ENCODE measurements at places on chromosomes 16 and 17. TPM values are rescaled to one million over a fixed set of nuclear protein-coding genes. Genes with fewer than 3 reads are reported as not detected.

The CETP gene
- 1.0 TPM for total RNA-seq

The KRT34 gene
- not detected for total RNA-seq

GRCh38 chr17:79788455-79788854 lies 8.4 kb downstream of the CBX8 start:
- no peak overlapping the region for H3K4me3 ChIP-seq
- H3K27me3 ChIP-seq = peaks cover 41% of the 10 kb centered on the region
- peaks cover 11% of the 10 kb centered on the region for H3K4me1 ChIP-seq
- H3K27ac ChIP-seq = no peak overlapping the region
- H3K36me3 ChIP-seq = no peaks in the 10 kb centered on the region
- no peak for DNase-seq

DNA sequence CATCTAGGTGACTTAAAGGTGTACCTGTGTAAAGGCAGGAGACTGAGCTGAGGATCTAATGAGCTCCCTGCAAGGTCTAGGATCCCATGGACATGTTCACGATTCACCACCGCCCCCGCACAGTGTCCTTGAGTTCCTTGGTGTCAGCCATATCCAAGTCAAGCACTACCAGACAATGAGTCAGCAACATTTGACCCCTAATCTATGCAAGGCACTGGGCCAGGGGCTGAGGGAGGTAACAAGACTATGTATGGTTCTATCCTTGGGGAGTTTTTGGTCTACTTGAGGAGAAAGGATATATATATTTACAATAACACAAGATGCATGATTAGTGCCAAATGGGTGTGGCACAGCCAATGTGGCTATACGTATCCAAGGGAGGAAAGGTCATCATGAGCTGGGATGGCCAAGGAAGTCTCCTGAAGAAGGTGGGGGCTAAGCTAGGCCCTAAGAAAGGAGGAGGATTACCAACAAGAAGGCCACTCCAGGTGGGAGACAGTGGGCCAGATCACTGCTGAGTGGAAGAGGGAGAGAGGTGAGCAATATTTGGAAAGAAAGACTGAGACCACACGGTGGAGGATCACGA lies 35.0 kb downstream of the ITGB3 start:
- no peaks in the 10 kb centered on the region for H3K36me3 ChIP-seq
- H3K4me1 ChIP-seq = peaks cover 51% of the 10 kb centered on the region
- no peak overlapping the region for H3K4me3 ChIP-seq
- no peaks in the 10 kb centered on the region for H3K27me3 ChIP-seq
- peak overlapping the region; percentile 53 for H3K27ac ChIP-seq

DNA sequence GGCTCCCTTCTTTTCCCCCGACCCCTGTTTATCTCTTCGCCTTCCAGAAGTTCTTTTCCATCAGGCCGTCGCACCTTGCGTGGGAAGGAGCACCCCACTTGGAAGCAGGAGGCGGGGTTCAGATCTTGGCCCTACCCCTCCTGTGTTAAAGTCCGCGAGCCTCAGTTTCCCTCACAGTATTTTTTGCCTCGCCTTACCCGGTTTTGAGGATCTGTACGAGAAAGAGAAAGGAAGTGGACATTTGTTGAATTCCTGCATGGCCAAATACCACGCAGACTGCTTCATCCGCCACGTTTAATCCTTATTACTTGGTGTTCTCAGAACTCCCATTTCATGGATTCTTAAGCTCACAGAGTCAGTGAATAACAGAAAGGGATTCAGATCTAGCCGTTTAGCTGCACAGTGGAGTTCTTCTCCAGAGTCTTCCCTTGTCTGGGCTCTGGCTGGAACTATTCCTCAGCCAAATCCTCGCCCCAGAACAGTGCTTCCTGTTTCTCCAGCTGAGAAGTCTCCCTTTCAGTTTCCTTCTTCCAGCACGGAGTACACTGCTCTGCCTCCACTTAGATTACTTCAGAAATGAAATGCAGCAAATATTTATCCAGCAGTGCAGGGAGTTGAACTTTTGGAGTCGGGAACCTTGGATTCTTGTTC lies 590 bp downstream of the TMEM219 start:
- peaks cover 17% of the 10 kb centered on the region for H3K4me1 ChIP-seq
- no peak for DNase-seq
- H3K36me3 ChIP-seq = peaks cover 1% of the 10 kb centered on the region
- peak overlapping the region; percentile 77 for H3K27ac ChIP-seq

The RHBDL3 gene
- total RNA-seq = 0.10 TPM

The WNT9B gene
- not detected for total RNA-seq

DNA sequence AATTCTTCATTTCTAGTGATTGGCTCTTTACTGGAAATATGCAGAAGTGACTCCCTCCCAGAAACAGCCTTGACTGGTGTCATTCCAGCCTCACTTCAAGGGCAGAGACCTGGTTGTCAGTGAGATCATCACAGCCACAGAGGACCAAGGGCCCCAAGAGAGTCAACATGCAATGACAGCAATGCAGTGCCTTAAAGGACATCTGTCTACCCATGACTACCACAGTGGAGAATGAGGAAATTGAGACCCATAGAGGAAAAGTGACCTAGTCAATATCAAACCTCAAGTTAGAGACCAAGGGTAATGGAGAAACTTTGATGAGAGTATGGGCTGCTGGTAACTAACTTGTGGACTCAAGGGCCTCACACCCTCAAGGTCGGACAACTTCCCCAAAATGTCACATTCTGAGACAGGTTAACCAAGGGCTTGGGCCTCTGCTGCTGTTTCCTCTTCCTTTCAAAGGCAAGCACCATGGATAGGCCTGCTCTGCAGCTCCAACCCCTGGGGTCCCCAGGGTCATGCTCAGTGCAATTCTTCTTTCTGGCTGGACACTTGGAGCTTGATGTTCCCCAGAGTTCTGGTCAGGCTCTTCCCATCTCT lies 11.3 kb downstream of the NOG start:
- H3K27me3 ChIP-seq = peaks cover 15% of the 10 kb centered on the region
- no peaks in the 10 kb centered on the region for H3K36me3 ChIP-seq
- no peaks in the 10 kb centered on the region for H3K4me1 ChIP-seq
- no peak for DNase-seq
- no peak overlapping the region for H3K27ac ChIP-seq

- H3K27ac ChIP-seq = no peak overlapping the region
- H3K4me3 ChIP-seq = no peak overlapping the region
- no peaks in the 10 kb centered on the region for H3K36me3 ChIP-seq
- H3K4me1 ChIP-seq = no peaks in the 10 kb centered on the region
Measured at GRCh38 chr17:12376276-12376675, 289.4 kb upstream of the MYOCD start.

The SEC14L1 gene
- 79.6 TPM for total RNA-seq

DNA sequence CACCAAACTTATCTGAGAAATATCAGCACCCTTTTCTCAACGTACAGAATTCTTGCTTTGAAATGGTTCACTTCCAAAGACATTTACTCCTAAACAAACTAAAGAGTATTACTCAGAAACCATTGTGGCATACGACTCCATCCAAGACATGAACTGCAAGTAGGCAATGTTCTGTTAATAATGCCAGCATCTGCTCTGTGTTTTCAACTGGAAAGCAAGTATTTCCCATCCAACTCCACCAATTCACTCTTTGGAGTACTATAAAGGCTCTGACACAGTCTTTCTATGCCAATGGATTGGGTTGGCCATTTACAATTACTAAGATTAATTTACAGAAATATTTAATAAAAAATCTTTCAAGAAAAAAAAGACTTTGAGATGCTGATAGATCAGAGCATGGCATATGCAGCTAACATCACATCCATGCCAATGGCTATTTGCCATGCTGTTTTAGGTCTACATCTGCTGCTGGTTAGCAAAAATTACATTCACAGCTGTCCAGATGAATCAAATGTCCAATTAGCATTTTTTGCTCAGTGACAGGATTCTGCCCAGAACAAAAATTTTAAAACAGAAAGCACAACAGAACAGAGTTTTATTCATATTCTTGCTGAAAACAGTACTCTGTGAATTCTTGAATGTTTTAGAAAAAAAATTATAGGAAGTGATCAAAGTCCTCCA lies 65.9 kb upstream of the HLF start:
- DNase-seq = no peak
- H3K27me3 ChIP-seq = peaks cover 13% of the 10 kb centered on the region
- no peak overlapping the region for H3K4me3 ChIP-seq
- H3K36me3 ChIP-seq = no peaks in the 10 kb centered on the region
- H3K4me1 ChIP-seq = no peaks in the 10 kb centered on the region
- H3K27ac ChIP-seq = no peak overlapping the region

GRCh38 chr17:48375356-48375755 lies 54.7 kb downstream of the SKAP1 start:
- H3K4me3 ChIP-seq = no peak overlapping the region
- peaks cover 23% of the 10 kb centered on the region for H3K4me1 ChIP-seq
- peaks cover 3% of the 10 kb centered on the region for H3K36me3 ChIP-seq
- H3K27me3 ChIP-seq = no peaks in the 10 kb centered on the region
- H3K27ac ChIP-seq = no peak overlapping the region

The TPSAB1 gene
- total RNA-seq = not detected

GRCh38 chr17:10716218-10716617 lies 13.6 kb downstream of the TMEM220 start:
- no peaks in the 10 kb centered on the region for H3K27me3 ChIP-seq
- DNase-seq = no peak
- H3K4me3 ChIP-seq = no peak overlapping the region
- peaks cover 35% of the 10 kb centered on the region for H3K36me3 ChIP-seq
- no peak overlapping the region for H3K27ac ChIP-seq
- H3K4me1 ChIP-seq = no peaks in the 10 kb centered on the region

The CCDC144A gene
- 3.0 TPM for total RNA-seq

The CTRL gene
- 4.1 TPM for total RNA-seq

GRCh38 chr16:9437115-9437514 lies 345.7 kb downstream of the HAPSTR1 start:
- H3K4me1 ChIP-seq = no peaks in the 10 kb centered on the region
- H3K4me3 ChIP-seq = no peak overlapping the region
- peaks cover under 1% of the 10 kb centered on the region for H3K27me3 ChIP-seq
- no peaks in the 10 kb centered on the region for H3K36me3 ChIP-seq

GRCh38 chr16:72934636-72935403 lies 113.1 kb downstream of the ZFHX3 start:
- no peak for DNase-seq
- no peaks in the 10 kb centered on the region for H3K36me3 ChIP-seq
- peaks cover 11% of the 10 kb centered on the region for H3K4me1 ChIP-seq
- no peak overlapping the region for H3K4me3 ChIP-seq
- no peaks in the 10 kb centered on the region for H3K27me3 ChIP-seq
- no peak overlapping the region for H3K27ac ChIP-seq

DNA sequence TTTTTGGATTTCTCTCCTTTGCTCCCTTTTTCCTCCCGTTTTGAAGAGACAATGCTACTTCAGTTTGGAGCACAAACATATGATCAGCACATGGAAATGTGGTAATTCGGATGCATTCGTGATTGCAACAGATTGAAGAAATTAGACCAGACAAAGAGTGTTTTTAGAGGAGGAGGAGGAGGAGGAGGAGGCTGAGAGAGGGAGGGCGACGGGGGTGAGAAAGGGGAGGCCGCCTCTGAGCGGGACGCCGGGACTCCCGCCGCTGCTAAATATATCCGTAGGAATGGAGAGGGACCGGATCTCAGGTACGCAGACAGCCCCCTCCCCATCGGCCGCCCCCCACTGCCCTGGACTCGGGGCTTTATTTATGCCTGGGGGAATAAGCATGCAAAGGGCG lies 179.3 kb downstream of the SEC14L1 start:
- H3K4me3 ChIP-seq = peak overlapping the region; percentile 92
- no peak for DNase-seq
- peaks cover 3% of the 10 kb centered on the region for H3K36me3 ChIP-seq
- H3K4me1 ChIP-seq = peaks cover 81% of the 10 kb centered on the region

DNA sequence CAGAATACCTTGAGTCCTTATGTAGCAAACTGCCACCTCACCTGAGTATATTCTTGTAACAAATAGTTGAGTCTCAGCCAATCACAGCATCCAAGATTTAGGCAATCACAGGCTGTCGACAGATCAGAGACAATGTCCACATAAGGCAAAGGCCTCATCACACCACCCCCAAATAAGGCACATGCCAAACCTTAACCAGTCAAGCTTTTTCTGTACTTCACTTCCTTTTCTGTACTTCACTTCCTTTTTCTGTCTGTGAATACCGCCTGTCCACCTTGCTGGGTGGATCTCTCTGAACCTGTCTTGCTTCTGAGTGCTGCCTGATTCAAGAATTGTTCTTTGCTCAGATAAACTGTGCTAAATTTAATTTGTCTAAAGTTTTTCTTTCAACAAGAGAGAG lies 210.4 kb upstream of the N4BP1 start:
- H3K36me3 ChIP-seq = no peaks in the 10 kb centered on the region
- H3K27ac ChIP-seq = no peak overlapping the region
- no peaks in the 10 kb centered on the region for H3K4me1 ChIP-seq
- no peak for DNase-seq
- no peaks in the 10 kb centered on the region for H3K27me3 ChIP-seq

The DNAH17 gene
- 0.29 TPM for total RNA-seq

The DHX58 gene
- 21.9 TPM for total RNA-seq

The MARCHF10 gene
- not detected for total RNA-seq

- H3K36me3 ChIP-seq = no peaks in the 10 kb centered on the region
- H3K27ac ChIP-seq = no peak overlapping the region
- no peak for DNase-seq
- no peak overlapping the region for H3K4me3 ChIP-seq
- no peaks in the 10 kb centered on the region for H3K4me1 ChIP-seq
Measured at GRCh38 chr17:73814075-73814474, 169.8 kb upstream of the SDK2 start.

The CSH1 gene
- total RNA-seq = not detected

The PTX4 gene
- not detected for total RNA-seq

DNA sequence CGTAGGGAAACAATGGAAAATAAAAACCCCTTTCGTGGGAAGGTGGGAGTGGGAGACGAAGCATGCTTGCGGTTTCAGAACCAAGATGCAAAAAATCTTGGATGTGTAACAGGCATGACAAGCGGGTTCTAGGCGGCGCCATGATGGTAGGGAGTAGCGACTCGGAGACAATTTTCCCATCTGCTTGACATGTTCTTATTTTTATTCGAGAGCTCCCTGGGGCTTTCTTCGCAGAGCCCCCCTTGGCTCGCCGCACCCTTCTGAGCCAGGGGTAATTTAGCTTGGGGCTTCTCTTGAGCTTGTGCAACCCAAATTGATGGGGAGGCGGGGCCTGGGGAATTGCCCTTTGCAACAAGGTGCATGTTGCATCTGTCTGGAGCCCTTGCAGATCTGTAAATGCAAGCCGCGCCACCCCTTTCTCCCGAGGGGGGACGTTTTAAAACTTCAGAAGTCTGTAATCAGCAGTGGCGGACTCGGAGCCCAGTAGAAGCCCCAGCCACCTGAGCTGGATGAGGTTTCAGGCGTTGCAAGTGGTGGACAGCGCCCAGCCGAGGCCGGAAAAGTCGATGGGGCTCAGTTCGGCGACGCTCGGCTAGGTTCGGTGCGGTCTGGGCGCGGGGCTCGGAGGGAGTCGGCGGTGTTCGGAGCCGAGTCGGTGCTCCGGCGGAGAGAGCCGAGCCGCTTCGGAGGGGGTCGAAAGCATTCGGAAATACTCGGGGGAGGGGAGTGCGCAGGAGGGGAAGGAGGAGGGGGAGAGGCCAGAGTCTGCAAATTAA lies 2.9 kb downstream of the GNAO1 start:
- peak; percentile 50 for DNase-seq
- no peaks in the 10 kb centered on the region for H3K36me3 ChIP-seq
- peaks cover 26% of the 10 kb centered on the region for H3K27me3 ChIP-seq
- peaks cover 47% of the 10 kb centered on the region for H3K4me1 ChIP-seq
- peak overlapping the region; percentile 60 for H3K4me3 ChIP-seq

The ALDOC gene
- total RNA-seq = 75.0 TPM

The EFCAB13 gene
- 23.6 TPM for total RNA-seq

All from activated B cell treated with CpG ODN at 0.5 μM for 24 hours (primary cell).